ENCODE measurements at places on chromosomes 7 and 10.

DNA sequence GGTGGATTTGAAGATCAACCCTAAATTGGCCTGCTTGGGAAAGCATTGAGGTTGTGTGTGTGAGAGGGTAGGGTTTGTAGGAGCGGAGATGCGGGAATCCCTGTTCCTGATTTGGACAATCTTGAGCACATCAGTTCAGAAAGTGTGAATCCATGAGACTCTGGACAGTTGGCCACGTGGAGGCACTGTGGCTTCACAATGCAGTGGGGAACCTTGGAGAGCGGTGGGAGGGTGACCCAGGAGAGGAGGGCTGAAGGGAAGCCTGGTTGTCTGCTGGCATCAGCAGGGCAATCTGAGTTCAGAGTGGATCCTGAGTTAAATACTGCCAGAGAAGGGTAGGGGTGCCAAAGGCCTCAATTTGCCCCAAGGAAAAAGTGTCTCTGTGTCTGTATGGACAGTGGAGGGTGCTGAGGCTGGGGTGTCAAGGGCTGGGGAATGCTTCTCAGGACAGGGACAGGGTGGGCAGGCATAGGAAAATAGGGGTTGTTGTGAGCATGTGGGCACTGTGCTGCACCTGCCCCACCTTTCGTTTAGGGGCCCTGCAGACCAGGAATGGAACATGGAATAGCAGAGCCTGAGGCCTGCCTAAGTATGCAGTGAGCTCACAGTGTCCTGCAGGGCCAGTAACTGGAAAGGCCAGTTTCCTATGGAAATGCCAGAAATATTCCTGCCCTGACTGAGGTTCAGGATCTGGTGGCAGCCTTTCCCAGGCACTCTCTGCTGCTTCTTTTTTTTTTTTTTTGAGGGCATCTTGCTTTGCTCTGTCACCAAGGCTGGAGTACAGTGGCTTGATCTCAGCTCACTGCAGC, 162.9 kb upstream of the PRSS58 start:
- no peak for DNase-seq

GRCh38 chr10:15801147-15801546, 59.2 kb downstream of the MINDY3 start:
- DNase-seq = no peak

- DNase-seq = no peak
These were observed 47.7 kb upstream of the MDFIC start for GRCh38 chr7:114874170-114874569.

GRCh38 chr10:123139521-123140163, 3.9 kb downstream of the HMX3 start:
- no peak for DNase-seq

GRCh38 chr7:2242541-2243429, 759 bp downstream of the NUDT1 start:
- no peak for DNase-seq

- DNase-seq = no peak
These were observed 503.0 kb upstream of the MGMT start for GRCh38 chr10:128964100-128964403.

DNA sequence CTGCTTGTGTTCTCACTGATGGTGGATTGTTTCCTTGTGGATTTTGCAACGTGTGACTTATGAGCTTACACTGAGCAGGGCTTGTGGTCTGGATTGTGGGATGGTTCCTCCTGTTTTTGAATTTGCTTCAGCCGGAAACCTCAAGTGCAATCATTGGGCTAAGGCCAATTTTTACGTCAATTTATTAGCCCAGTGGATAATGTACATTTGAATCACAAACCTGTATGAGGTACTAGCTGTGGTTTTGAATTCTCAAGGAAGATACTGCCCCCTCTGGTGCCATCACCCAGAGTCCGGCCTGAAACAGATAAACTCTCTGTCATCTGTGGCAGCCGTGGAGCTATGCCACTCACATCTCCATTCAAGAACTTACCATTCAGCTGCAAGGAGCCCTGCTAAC, 7.3 kb upstream of the ZNF777 start:
- DNase-seq = no peak

DNA sequence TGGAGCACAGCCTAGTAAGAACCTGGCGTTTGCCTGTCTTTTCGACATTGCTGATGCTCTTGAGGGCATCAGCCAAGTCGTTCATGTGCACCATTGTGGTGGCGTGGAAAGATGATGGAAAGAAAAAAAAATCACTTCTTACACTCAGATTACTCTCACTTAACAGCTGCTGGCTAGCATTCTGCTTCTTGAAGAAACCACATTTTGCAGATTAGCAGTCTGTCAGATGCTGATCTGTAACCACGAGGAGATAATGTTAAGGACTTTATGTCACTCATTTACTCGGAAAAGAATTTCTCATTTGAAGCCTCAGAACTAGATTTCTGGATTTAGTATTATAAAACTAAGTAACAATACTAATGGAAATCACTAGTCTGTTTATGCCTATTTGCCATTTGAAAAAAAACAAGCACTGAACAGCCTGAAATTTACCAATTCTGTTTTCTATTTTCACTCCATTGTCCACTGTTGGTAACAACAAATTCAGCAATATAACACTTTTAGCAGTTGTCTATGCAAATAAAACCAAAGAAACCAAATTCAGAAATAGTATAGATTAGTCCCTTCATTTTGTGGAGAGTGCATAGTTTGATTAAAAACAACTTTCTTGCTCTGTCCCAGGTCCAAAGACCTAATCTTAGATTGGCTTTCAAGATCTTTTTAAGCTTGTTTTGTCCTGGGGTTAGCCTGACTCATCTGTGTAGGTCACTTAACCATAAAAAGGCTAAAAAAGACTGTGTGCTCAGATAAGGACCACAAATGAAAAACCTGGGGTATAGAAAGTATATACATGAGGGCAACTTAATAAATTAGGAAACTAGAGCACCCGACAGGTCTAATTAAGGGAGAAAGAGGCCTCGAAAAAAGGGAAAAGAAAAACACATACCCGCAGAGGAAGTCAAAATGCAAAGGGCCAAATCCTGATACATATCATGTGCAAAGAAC, 67.5 kb downstream of the NT5C2 start:
- DNase-seq = no peak

GRCh38 chr10:788796-789748, 99.6 kb upstream of the DIP2C start:
- DNase-seq = peak; percentile 68

DNA sequence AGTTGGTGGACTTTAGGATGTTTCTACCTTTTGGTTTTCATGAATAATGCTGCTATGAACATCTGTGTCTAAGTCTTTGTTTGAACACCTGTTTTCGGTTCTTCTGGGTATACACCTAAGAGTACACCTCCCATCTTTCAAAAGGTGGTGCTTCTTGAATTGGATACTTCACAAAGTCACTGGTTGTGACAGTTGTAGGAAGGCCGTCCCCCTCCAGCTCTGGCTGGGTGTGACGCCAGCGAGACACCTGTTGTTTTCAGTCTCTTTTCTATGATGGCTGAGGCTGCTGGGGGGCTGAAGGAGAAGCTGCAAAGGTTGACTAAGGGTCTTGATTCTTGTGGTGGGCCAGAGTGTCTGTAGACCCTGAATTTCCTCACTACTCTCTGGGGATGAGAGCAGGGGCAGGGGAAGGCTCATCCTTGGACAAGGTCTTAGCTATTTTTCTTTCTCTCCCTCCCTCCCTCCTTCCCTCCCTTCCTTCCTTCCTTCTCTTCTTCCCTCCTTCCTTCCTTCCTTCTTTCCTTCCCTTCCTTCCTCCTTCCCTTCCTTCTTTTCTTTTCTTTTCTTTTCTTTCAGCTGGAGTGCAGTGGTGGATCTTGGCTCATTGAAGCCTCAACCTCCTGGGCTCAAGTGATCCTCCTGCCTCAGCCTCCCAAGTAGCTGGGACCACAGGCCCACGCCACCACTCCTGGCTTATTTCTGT, 5.6 kb downstream of the NEURL1 start:
- DNase-seq = no peak

DNA sequence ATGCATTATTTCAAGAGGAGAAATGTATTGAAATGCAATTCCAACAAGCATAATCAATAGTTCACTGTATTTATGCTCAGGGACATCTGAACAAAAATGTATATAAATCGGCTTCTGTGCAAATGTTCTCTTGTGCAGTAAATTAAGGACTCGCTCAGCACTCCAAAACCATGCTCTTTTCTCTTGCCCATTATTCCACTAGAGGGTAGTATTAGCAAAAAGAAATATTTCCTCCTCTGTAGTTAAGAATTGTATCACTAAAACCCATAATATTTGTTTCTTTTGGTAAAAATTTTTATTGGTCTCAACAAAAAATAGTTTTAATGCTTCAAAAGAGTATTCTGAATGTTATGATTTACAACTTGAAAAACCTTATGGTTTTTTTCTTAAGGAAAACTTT, 803.1 kb downstream of the PCDH15 start:
- DNase-seq = no peak

DNA sequence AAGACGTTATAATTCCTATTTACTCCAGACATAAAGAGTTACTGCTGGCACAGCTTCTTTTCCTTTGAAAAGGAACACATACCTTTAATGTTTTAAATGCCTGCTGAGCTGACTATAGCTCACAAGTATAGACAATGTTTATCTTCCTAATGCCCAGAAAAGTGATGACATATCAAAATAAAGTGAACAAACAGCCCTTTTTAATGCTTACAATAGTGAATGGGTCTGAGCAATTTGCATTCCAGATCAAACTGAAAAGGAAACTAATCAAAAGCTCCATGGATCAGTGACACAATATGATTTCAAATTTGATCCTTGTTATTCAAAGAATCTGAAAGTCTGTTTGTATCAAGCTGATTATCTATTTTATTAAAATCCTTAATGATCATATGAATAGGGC, 233.6 kb upstream of the SEMA3E start:
- DNase-seq = no peak

GRCh38 chr7:148437043-148437442, 153.5 kb upstream of the C7orf33 start:
- DNase-seq = no peak

DNA sequence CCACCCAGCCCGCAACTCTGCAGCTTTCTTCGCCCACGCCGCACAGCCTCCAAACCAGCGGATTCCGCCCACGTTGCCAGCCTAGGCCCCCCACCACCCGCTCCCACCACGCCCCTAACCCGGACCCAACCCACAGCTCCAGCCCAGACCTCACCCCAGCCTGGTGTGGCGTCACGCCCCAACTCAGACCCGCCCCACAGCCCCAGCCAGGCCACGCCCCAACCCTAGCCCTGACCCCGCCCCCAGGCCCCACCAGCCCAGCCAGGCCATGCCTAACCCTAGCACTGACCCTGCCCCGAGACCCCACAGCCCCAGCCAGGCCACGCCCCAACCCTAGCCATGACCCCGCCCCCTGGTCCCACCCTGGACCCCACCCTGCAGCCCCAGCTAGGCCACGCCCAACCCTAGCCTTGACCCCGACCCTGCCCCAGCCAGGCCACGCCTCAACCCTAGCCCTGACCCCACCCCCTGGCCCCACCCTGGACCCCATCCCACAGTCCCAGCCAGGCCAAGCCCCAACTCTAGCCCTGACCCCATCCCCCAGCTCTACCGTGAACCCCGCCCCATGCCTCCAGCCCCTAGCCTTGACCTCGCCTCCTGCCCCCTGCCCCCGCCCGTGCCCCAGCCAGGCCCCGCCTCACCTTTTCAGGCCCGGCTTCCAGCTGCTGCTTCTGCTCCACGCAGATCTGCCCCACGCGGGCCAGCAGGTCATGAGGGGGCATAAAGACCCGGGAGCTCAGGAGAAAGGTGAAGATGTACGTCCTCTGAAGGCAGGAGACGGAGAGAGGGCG, 64.0 kb downstream of the RASGEF1A start:
- DNase-seq = peak; percentile 14

Data from heart right ventricle (tissue), 16 donors.